Stimulated activated CD4-positive, alpha-beta T cell treated with anti-CD3 and anti-CD28 coated beads, Interleukin-12 subunit alpha, Interleukin-12 subunit beta, amount 100 ng/mL, for 4 hours (primary cell): ENCODE measurements at places on chromosomes 2 and 18.

- no peak for DNase-seq
These were observed 84.7 kb downstream of the ASAP2 start for GRCh38 chr2:9291331-9291730.

DNA sequence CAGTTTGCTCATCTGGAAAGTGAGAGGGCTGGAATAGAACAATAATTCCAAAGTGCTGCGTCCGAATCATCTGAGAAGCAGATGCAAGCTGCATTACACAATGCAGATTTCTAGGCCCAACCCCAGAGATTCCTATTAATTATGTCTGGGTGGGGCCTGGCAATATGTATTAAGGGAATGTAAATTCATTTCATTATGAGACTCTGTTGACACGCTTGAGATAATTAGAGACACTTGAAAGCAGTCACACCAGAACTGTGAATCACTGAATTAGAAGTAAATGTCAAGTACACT is 54.7 kb upstream of the HK2 start:
- no peak for DNase-seq

- DNase-seq: no peak
These were observed 4.0 kb upstream of the HNMT start for GRCh38 chr2:137960223-137960622.

GRCh38 chr18:4260107-4260506 is 195.0 kb downstream of the DLGAP1 start:
- DNase-seq: no peak

- no peak for DNase-seq
These were observed 22.2 kb downstream of the INPP5D start for GRCh38 chr2:233082222-233082930.

- DNase-seq: no peak
These were observed 83.0 kb upstream of the FZD7 start for GRCh38 chr2:201950606-201951005.

DNA sequence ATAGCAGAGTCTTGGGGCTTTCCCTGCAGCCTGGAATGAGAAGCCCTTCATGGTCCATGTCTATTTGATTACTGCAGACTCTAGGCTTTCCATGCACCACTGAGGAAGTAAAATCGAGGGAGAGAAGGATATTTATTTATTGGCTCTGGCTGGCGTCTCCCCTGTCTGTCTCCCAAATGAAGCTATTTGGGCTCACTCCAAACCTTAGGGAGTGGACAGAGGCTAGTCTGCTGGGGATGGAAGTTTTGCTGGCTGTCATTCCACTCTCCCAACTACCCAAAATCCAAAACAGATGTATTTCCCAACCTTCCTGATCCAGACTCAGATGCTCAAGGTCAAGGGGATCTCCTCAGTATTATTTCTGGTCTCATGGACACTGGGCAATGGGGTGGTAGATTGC is 33.7 kb downstream of the TMEM17 start:
- no peak for DNase-seq

DNA sequence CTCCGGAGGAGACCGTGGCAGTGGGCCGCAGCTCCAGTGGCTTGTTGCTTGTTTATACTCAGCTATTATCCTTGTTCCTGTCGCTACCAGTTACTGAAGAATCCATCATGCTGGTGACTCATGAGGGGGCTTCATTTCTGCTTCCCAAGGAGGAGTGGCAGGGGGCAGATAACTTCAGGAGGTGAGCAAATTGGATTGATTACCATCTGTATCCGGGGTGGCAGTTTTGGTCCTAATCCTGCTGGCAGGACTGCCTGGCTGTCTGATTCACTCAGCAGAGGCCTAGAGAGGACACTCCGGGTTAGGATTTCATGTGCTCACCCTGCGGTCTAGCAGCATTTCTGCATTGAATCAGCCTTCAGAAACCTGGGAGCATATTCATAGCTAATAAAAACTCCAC is 230.0 kb downstream of the ACTR3 start:
- no peak for DNase-seq

- no peak for DNase-seq
These were observed 728.1 kb upstream of the DDX18 start for GRCh38 chr2:117086174-117086942.

- no peak for DNase-seq
These were observed 89.6 kb upstream of the PKDCC start for GRCh38 chr2:41958251-41958650.

GRCh38 chr18:28459587-28459986 is 282.7 kb upstream of the CDH2 start:
- no peak for DNase-seq

DNA sequence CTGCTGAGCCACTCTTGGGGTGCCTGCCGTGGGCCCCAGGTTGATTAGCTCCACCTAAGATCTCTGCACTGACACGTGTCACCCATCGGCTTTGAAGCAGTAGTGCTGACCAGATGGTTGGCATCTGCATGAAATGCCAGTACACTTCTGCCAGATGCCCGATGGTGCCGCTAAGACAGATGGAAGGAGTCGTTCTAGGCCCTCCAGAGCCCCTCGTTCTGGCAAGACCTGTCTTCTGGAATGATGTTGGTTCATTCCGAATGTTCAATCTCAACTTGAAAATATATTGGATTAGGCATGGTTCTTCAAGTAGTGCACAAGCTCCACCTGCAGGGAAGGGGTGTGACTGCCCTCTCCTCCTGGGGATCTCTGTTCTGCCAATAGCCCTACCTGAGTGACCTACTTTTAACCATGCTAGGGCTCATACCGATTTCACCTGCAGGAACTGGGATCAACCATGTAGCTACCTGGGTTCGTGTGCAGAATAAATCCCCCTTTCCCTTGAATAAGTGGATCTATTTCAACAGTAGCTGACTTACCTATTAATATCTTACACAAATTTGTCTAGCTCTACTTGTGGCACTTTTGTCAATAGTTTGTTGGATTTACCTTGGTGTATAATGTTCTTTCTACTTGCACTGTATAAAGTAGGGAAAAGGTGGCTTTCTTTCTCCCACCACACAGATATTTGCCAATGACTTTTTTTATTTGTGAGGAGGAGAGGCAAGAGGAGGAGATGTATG is 342.6 kb downstream of the CTNNA2 start:
- DNase-seq: no peak

- DNase-seq: no peak
These were observed 249.4 kb downstream of the NRXN1 start for GRCh38 chr2:50782543-50782942.

DNA sequence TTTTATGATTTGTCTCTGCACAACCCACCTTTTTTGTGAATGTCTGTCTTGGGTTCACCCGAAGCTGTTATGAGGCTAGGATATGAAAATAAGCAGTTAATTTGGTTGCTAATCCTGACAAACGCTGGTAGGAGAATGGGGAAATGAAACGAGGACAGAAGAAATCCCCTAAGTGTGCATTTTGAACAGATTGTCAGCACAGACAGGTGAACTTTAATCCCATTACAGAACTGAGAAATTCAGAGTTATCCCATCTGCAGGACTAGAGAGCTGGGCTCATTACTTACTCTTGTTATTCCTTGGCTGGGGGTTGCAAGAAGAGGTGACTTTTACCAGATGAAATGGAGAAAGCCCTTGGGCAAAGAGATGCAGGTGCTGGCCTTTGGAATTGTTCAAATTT is 123.3 kb upstream of the NYAP2 start:
- DNase-seq: no peak

DNA sequence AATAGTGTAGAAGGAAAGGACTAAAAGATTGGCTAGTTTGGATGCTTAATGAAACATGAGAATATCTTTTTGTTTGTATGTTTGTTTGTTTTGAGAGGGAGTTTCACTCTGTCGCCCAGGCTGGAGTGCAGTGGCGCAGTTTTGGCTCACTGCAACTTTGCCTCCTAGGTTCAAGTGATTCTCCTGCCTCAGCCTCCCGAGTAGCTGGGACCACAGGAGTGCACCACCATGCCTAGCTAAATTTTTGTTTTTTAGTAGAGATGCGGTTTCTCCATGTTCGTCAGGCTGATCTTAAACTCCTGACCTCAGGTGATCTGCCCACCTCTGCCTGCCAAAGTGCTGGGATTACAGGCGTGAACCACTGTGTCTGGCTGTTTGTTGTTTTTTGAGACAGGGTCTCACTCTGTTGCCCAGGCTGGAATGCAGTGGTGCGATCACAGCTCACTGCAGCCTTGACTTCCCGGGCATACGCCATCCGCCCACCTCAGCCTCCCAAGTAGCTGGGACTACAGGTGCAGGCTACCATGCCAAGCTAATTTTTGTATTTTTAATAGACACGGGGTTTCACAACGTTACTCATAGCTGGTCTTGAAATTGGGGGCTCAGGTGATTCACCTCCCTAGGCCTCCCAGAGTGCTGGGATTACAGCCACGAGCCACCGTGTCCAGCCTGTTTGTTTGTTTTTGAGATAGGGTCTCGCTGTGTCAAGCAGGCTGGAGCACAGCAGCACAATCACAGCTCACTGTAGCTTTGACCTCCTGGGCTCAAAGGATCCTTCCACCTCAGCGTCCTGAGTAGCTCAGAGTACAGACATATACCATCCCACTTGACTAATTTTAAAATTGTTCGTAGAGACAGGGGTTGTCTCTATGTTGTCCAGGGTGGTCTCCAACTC is 209.2 kb downstream of the MYCN start:
- no peak for DNase-seq

DNA sequence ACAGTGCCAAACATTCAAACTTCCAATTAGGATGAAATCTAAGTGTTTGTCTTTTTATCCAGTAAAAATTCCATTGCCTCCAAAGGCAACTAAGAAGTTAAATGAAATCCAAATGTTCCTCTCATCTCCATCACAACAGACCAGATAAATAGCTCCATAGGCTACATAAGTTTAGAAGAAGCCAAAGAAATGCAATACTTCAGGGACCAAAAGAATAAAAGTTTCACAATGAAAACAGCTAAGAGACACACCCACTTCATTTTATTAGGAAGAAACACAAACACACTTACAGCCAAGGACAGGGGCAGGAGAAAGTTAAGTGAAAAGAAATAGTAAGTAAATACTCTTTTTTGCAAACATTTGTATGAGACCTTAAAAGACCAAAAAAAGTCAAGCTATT is 88.5 kb upstream of the CCDC150 start:
- DNase-seq: no peak

- no peak for DNase-seq
These were observed 101.6 kb downstream of the AP1S3 start for GRCh38 chr2:223735659-223736244.

DNA sequence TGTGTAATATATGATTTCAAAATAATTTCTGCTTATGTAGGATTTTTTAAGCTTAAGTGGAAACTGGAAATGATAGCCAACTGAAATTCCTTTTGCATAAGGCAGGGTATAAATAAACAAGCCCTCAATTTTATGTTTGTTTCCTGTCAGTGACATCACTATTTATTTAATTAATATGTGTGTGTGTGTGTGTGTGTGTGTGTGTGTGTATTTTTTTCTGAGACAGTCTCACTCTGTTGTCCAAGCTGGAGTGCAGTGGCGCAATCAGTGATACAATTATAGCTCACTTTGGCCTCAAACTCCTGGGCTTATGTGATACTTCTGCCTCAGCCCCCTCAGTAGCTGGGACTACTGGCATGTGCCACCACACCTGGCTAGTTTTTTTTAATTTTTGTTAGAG is 29.3 kb upstream of the CYP20A1 start:
- DNase-seq: no peak

- DNase-seq: no peak
These were observed 37.0 kb downstream of the LIMS1 start for GRCh38 chr2:108571286-108571685.

GRCh38 chr2:48419884-48420511 is 110.0 kb upstream of the STON1 start:
- DNase-seq: no peak

- no peak for DNase-seq
These were observed 260.6 kb upstream of the NT5C1B start for GRCh38 chr2:18849841-18850578.

DNA sequence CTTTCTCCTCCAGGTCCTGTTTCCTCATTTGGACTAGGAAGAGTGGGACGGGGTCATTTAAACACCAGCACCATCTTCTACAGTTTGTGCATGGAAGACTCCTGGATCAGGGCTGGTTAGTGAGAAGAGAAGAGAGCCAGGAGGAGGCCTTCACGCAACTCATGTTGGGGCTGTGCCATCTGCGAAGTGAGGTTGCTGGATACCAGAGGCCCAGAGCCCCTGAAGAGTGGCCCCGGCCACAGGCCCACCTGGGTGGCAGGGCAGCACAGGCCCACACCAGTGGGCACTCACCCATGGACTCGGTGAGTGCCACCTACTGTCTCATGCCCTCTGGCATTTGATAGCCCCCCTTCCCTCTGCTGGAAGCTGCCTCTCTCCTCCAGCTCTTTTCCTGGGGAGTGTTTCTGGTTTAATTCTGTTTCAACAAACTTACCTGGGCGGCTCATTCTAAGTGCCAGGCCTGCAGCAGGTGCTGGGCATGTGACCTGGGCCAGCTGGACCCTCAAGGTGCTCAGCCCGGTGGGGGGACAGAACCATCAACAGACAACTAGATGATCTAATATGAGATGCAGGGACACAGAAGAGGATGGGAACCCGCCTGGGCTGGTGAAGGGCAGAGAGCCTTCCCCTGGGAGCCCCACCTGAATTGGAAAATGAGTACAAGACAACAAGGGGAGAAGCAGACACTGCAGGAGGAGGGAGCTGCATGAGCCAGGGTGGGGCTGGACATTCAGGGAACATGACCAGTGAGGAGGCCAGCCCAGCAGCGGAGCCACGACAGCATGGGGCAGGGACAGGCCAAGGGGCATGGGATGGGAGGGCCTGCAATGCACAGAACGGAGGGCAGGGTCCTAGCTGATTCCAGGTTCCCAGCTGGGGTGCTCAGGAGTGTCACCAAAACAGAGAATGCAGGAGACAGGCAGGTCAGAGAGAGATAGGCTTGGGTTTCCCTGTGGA is 70.6 kb downstream of the MARCO start:
- no peak for DNase-seq

DNA sequence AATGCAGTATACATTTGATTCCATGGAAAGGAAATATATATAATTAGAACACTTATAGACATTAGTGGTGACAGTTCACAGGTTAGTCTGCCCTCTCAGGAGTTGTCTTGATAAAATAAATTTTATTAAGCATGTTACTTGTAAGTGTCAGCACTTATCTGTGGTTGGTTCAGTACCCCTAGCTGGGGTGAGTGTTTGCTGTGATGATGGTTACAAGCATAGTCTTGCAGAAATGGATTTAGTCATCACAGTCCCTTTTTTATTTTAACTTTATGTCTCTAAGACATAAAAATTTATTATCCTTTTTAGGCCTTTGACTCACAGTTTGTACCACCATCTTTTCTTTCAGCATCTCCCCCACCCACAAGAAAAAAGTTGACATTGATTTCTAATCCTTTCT is 52.1 kb downstream of the NCK2 start:
- no peak for DNase-seq

- DNase-seq: no peak
These were observed 1633.5 kb downstream of the SUCLG1 start for GRCh38 chr2:82825410-82826090.

- DNase-seq: no peak
These were observed 143.0 kb upstream of the GATA6 start for GRCh38 chr18:22026362-22026761.

GRCh38 chr18:30302181-30302580 is 740.4 kb downstream of the DSC3 start:
- DNase-seq: no peak

- peak; percentile 18 for DNase-seq
These were observed 45.5 kb upstream of the LDAH start for GRCh38 chr2:20868377-20868776.
